ENCODE measurements at places on chromosomes 6 and 20. TPM values are rescaled to one million over a fixed set of nuclear protein-coding genes. Genes with fewer than 3 reads are reported as not detected.

- no peaks in the 10 kb centered on the region for H3K27me3 ChIP-seq
- H3K4me3 ChIP-seq = no peak overlapping the region
- no peaks in the 10 kb centered on the region for H3K36me3 ChIP-seq
- no peak for DNase-seq
These were observed 110.1 kb upstream of the HDAC2 start for GRCh38 chr6:114080891-114081510.

GRCh38 chr20:37977786-37978185 is 55.5 kb downstream of the TTI1 start:
- no peaks in the 10 kb centered on the region for H3K27me3 ChIP-seq
- no peak overlapping the region for H3K4me3 ChIP-seq
- H3K27ac ChIP-seq = no peak overlapping the region

DNA sequence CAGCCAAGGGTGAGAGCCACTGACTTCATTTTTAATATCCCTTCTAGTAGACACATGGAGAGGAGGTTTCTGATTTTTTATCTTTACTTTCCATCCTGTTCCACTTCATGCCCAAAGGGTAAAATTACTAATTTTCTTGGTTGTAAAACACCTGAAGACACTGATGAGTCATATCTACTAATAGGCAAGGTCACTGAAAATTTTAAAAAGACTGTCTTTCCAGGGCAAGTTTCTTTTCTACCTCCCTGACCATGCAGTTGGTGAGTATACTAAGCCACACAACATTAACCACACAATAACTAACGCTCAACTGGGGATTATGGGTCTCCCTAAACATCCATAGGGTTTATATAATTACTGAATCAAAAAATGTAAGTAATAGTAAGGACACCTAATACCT is 109.6 kb downstream of the KIF6 start:
- H3K36me3 ChIP-seq = no peaks in the 10 kb centered on the region
- no peak overlapping the region for H3K27ac ChIP-seq
- DNase-seq = no peak
- H3K4me1 ChIP-seq = no peaks in the 10 kb centered on the region
- H3K4me3 ChIP-seq = no peak overlapping the region

- DNase-seq = peak; percentile 76
- H3K4me1 ChIP-seq = no peaks in the 10 kb centered on the region
- no peaks in the 10 kb centered on the region for H3K36me3 ChIP-seq
- H3K27me3 ChIP-seq = no peaks in the 10 kb centered on the region
- no peak overlapping the region for H3K4me3 ChIP-seq
These were observed 12.5 kb upstream of the TREM1 start for GRCh38 chr6:41298785-41299502.

DNA sequence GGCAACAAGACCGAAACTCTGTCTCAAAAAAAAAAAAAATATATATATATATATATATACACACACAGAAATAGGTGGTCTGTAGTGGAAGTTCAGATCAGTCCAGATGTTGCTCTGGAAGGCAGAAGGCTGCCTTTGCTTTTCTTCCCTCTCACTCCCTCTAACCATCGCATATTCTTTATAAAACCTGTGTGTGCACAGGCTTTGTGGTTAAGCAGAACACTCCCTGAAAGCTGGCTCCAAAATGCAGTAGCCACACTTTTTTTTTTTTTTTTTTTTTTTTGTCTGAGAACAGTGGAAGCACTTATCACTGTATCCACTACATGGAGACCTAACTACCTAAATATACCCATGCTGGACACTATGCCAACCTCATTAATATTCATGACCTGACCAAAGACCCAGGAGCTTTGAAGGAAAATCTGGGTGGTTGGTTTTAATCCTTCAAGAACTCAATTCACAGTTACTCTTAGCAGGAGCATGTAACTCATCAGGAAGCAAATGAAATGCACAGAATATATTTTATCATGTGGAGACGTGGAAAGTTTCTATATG is 20.0 kb upstream of the GFOD1 start:
- DNase-seq = no peak
- H3K4me3 ChIP-seq = no peak overlapping the region
- H3K4me1 ChIP-seq = no peaks in the 10 kb centered on the region
- no peaks in the 10 kb centered on the region for H3K27me3 ChIP-seq
- no peak overlapping the region for H3K27ac ChIP-seq
- H3K36me3 ChIP-seq = no peaks in the 10 kb centered on the region

DNA sequence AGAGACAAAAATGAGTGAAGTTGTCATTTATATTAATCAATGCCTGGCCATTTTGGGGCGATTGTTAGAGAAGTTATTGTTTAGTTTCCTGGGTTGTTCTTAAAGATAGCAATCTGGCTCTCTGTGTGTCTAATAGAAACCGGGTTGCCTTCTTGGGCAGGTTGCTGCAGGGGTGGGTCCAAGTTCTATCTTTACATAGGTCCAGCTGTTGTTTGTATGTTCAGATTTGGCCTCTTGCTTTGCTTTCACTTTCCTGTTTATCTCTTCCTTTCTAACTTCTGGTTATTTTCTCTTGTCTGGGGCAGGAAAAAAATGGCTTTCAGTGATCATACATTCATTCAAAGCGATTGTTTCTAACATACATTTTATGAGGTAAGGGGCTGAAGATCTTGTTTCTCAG is 128.4 kb upstream of the NOX3 start:
- no peaks in the 10 kb centered on the region for H3K36me3 ChIP-seq
- H3K4me3 ChIP-seq = no peak overlapping the region
- H3K27ac ChIP-seq = no peak overlapping the region
- no peaks in the 10 kb centered on the region for H3K4me1 ChIP-seq

DNA sequence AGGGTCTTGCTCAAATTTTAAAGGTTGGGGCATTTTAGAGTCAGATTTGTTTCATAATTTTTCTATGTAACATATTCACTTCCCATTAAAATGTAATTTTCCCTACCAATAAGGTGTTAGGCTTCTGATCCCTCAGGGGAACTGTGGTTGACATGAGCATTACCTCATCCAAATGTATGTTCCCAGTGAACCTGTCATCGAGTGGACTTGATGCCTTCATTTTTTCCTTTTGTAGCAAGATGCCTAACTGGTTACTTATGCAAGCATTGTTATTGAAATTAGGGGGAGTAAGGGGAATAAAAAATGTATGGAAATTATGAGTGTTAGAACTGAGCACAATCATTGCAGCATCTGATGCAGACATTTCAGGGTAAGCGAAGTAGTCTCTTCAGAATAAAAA is 360.5 kb downstream of the BCKDHB start:
- no peak overlapping the region for H3K4me3 ChIP-seq
- no peak overlapping the region for H3K27ac ChIP-seq
- DNase-seq = no peak
- H3K27me3 ChIP-seq = no peaks in the 10 kb centered on the region

DNA sequence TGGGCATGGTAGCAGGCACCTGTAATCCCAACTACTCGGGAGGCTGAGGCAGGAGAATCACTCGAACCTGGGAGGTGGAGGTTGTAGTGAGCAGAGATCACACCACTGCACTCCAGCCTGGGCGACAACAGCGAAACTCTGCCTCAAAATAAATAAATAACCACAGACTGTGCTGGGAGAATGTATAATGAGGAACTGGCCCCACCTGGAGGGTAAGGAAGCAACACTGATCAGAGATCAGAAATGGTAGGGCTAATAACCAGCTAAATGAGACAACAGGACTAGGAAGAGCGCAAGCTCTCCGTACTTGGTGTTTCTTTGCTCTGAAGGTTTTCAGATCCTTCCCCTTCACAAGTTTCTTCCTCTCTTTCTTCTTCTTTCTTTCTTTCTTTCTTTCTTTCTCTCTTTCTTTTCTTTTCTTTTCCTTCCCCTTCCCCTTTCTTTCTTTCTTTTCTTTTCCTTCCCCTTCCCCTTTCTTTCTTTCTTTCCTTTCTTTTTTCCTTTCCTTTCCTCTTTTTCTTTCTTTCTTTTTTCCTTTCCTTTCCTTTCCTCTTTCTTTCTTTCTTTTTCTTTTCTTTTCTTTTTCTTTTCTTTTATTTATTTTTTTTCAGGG is 14.6 kb downstream of the CCM2L start:
- no peak overlapping the region for H3K4me3 ChIP-seq
- H3K36me3 ChIP-seq = no peaks in the 10 kb centered on the region
- no peak overlapping the region for H3K27ac ChIP-seq
- H3K27me3 ChIP-seq = peaks cover 23% of the 10 kb centered on the region
- DNase-seq = no peak
- H3K4me1 ChIP-seq = peaks cover 7% of the 10 kb centered on the region

- no peaks in the 10 kb centered on the region for H3K27me3 ChIP-seq
- peaks cover 30% of the 10 kb centered on the region for H3K36me3 ChIP-seq
- peaks cover 14% of the 10 kb centered on the region for H3K4me1 ChIP-seq
- H3K4me3 ChIP-seq = no peak overlapping the region
- no peak for DNase-seq
These were observed 1.5 kb upstream of the GNRH2 start for GRCh38 chr20:3041854-3042409.

- no peak overlapping the region for H3K4me3 ChIP-seq
- H3K27me3 ChIP-seq = no peaks in the 10 kb centered on the region
- DNase-seq = no peak
- no peak overlapping the region for H3K27ac ChIP-seq
These were observed 259.1 kb downstream of the HDGFL1 start for GRCh38 chr6:22828179-22829062.

Gene RAB44
- total RNA-seq = 0.09 TPM

Gene BHLHE23
- total RNA-seq = not detected

Gene KHDC1
- total RNA-seq = 4.1 TPM

Gene ADGRG6
- 0.05 TPM for total RNA-seq

All from natural killer cell (primary cell).